Hepatocyte (in vitro differentiated cells): ENCODE measurements at places on chromosomes 5 and 9.

GRCh38 chr5:3268760-3269330 lies 326.8 kb upstream of the IRX1 start:
- DNase-seq = no peak

DNA sequence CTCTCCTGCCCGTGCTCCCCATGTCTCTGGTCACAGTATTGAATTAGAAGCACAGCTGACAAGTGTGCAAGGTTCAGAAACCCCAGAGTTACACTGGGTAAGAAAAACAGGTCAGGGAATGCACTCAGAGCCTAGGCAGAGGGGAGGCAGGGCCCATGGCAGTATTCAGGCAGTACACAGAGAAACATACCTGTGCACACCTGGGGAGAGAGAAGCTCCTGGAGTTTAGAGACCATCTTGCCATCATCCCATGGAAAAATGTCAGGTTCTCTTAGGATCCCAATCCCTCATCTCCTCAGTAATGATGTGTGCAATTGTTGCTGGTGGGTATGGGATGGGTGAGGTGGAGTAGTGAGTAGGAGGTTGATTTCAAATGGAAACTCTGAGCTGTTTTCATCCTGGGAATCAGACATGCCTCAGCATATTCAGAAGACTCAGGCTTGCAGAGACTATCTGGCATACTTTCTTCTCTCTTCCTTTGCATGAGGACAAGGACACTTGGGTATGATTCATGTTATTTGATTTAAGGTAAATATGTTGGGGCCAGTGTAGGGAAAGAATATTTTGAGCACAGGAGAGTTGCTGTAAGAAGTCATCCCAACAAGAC lies 228.5 kb downstream of the ESM1 start:
- DNase-seq = no peak

- DNase-seq = no peak
These were observed 3.1 kb downstream of the FBLL1 start for GRCh38 chr5:168531987-168532864.

- DNase-seq = no peak
These were observed 85.3 kb downstream of the NFIB start for GRCh38 chr9:14228602-14229001.

- no peak for DNase-seq
These were observed 17.0 kb downstream of the PCDH1 start for GRCh38 chr5:141861194-141861593.

- DNase-seq = no peak
These were observed 358.3 kb downstream of the SEMA5A start for GRCh38 chr5:9187614-9188013.

DNA sequence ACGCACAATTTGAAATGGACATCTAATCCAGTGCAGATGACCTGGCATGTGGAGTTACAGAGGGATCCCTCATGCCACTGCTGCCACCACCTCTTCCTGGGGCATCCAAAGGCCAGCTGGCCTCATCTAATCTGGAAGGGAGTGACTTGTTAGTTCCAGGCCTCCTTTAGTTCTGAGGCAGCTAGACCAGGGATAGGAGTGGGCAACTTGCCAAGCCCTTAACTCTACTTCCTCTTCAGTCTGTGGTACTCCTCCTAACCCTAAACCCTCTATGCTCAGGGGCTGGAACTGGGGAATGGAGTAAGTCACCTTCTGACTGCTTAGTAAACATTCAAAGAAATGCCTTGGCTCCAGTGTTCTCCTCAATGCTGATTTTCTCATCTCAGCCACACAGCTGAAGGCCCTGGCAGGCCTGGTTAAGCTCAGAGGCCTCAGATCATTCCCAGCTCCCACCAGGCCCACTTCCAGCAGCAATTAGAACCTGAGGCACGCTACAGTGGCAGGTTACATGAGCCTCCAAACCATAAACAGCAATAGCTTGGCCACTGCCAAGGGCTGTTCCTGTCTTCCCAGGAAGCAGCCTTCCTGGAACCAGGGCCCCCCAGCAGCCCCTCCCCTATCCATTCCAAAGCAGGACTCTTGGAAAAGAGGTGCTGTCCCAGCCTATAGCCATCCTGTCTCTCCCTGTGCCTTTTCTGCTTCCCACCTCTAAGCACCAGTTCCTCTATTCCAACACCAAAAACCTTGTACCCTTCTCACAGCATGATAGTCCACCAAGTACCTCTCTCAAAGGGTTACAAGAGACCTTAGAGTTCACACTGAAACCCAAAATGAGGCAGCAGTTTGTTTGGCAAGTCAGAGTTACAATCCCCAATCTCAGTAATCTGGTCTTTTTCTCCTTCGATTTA lies 2.0 kb downstream of the EIF4EBP3 start:
- DNase-seq = peak; percentile 53

GRCh38 chr5:6162175-6162574 lies 216.2 kb downstream of the MED10 start:
- DNase-seq = peak; percentile 59

DNA sequence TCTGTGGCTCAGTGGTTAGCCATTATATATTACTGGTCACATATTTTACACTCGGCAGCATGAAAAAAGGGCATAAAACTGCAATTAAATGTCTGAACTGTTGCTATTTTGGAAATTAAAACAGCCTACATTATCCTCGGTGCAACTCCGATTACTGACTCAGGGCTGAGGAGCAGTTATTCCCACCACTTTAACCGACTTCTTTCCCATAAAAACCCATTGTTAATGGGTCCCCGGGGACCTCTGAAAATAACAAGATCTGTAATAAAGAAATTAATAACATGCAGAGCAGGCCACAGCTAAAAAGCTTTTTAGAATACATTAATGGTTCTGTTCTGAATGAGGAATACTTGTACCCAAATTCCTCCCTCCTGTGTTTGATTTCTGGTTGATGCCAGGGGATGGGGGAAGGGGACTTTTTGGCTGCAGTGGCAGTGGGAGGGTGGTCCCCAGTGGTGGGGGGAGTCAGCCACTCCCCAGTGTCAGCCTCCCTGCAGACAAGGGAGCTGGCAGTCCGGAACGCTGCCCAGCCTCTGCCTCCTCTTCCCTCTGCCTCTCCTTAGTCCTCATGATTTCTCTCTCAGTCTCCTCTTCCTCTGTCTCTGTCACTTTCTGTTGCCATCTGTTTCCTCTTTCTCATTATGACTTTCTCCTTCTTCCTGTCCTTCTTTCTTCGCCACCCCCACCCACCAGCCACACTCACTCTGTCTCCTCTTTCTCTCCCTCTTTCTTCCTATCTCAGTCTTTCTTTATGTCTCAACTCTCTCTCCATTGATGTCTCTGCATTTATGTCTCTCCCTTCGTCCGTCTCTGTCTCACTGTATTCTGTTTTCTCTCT lies 59.0 kb upstream of the ZBTB43 start:
- no peak for DNase-seq

GRCh38 chr9:14741369-14741768 lies 18.8 kb upstream of the CER1 start:
- no peak for DNase-seq

GRCh38 chr9:79196606-79197005 lies 375.2 kb upstream of the TLE4 start:
- DNase-seq = no peak

DNA sequence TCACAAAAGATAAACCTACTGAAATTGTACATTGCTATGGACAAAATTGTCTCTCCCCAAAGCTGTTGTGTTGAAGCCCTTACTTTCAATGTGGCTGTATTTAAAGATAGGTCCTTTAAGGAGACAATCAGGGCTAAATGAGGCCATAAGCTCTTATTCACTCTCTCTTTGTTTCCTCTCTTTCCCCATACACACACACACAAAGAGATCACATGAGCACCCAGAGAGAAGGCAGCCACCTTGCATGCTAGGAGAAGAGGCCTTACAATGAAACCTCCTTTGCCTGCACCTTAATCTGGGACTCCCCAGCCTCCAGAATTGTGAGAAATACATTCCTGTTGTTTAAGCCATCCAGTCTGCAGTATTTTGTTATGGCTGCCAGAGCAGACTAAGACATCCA lies 1295.6 kb upstream of the CDH6 start:
- no peak for DNase-seq

DNA sequence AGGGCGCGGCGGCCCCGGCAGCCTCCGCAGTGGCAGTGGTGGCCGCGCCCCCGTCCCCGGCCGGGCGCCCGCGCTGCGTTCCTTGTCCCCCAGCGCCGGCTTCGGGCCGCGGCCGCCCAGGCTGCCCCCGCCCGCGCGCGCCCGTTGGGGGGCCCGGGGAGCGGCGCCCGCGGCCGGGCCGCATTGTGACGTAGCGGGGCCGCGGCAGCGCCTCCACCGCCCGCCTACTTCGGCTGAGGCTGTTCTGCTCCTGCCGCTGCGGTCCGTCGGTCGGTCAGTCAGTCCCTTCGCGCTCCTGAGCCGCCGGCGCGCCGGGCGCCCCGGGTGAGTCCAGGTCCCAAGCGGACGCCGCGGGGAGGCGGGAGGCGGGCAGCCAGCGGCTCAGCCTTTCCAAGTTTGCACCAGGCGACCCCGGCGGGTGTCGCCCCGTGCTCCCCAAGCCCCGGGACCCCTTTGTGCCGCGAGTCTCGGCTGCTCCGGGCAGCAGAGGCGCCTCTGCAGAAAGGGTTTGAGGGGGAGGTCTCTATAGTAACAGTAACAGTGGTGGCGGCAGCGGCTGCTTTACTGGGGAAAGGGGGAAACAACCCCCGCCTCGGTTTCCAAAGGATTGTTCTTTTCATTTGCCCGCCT lies at the start of gene SNCAIP:
Gene SNCAIP (plus strand): TSS at position 277 of the 630 bp plus-strand sequence. CDS start 78,898 bp downstream, outside the sequence.
- DNase-seq = peak; percentile 75

DNA sequence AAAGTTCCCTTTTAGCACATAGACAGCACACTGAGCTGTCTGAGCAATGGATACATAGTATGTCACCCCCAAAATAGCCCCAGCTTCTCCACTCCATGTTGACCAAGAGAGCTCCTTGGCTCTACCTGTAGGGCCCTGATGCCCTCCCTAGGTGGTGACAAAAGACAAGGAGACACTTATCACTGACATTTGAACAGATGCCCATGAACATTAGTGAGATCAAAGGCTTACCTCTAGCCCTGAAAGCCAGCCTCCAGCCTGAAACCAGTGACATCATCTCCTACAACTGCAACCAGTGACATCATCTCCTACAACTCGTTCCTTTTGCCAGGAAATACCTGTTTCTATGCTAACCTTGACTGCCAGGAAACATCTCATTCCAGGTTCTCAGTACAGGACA lies 122.7 kb downstream of the FSTL4 start:
- no peak for DNase-seq

DNA sequence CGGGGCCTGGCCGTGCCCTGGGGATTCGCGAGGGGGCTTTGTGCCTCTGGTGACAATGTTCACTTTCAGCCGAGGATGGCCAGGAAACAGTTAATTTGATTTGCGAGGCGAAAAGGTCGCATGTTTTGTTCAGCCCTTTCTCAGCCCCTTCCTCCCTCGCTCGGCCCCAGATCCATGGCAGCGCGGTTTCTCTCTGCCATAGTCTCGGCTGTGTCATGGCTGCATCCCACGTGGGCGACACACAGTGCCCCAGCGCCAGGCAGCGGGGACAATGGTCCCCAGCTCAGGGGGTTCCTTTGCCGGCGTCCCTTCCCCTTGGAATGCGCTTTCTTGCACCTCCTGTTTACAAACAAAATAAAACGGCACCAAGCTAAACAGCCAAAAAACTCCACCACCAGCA lies 370.3 kb upstream of the IRX2 start:
- no peak for DNase-seq

DNA sequence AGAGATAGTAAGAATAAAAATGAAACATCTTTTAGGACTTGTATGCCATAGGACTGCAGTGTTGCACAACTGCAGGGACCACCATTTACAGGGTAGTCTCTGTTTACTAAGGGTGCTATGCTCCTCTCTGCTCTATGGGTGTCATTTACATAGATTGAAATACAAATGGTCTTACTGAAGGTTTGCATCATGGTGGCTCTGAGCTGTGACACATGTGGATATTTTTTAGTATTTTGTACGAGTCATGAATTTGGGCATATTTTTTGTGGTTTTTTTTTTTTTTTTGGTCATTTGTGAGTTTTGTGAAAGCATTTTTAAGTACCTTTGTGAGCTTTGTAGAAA lies 47.4 kb downstream of the CSNK1G3 start:
- DNase-seq = no peak

DNA sequence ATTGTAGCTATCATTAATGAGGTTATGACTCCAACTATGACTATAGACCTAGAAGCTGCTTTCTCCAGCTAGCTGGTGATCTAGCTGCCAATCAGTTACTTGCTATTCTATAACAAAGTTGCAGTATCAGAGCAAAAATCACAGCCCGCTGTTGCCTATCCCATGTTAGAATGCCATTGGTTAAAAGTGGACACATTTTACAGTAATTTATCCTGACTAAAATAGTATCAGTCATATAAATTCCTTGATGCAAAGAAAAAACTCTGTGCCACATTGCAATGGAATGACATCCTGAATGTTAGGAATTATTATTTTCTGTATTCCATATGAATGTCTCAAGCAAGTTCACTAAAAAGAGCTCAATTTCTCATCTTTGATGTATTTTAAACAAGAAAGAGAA lies 626.5 kb downstream of the PDE4D start:
- no peak for DNase-seq

GRCh38 chr9:131409458-131409992 lies 15.6 kb downstream of the PRRC2B start:
- DNase-seq = no peak

GRCh38 chr9:136748666-136749611 lies 614 bp upstream of the LCN6 start:
- no peak for DNase-seq

DNA sequence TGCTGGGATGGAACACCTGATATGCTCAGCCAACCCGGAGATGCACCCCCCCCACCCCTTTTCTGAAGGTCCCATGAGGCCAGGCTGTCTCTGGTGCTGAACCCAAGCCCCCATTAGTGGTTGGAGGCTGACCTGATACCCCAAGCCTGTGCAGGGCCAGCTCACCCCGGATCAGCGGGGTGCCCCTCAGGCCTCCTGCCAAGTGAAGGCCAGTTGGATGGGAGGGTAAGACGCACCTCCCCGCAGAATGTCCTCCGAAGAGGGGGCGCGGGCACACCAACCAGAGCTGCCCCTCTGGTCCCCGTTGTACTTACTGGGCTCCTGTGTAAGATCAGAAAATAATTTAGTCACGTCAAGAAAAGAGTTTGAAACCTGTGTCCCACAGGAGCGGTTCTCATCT lies 76.8 kb upstream of the OTULINL start:
- DNase-seq = no peak

DNA sequence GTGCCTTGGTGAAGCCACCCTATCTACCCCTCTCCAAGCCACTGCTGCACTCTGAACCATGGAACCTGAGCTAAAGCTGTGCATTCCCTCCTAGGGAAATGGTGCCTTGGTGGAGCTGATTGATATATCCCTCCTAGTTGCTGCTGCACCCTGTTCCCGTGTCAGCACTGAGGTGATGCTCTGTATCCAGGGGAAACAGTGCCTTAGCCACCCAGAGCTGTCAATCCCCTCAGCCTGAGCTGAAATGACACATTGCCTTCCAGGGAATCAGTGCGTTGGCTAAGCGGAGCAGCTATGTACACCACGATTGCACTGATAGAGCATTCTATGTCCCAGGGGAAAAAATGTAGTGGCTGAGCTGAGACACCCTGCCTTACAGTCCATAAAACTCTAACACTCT lies 257.0 kb downstream of the TMEM232 start:
- no peak for DNase-seq
